ENCODE measurements at places on chromosomes 5 and 9. TPM values are rescaled to one million over a fixed set of nuclear protein-coding genes. Genes with fewer than 3 reads are reported as not detected.

PCDHGA12 gene
- total RNA-seq = 9.9 TPM

TRAF1 gene
- 2.0 TPM for total RNA-seq

OTP gene
- total RNA-seq = not detected

PDLIM4 gene
- total RNA-seq = 65.7 TPM

RFK gene
- total RNA-seq = 39.7 TPM

MPDZ gene
- 52.3 TPM for total RNA-seq

SEC16A gene
- total RNA-seq = 80.6 TPM

Measured in endothelial cell of umbilical vein (primary cell).